ENCODE measurements at places on chromosomes 3 and 15. TPM values are rescaled to one million over a fixed set of nuclear protein-coding genes. Genes with fewer than 3 reads are reported as not detected.

TMEM207 gene
- total RNA-seq: not detected

RASGRP1 gene
- total RNA-seq: 0.12 TPM

SHF gene
- total RNA-seq: 4.4 TPM

SLC24A5 gene
- 0.29 TPM for total RNA-seq

DNA sequence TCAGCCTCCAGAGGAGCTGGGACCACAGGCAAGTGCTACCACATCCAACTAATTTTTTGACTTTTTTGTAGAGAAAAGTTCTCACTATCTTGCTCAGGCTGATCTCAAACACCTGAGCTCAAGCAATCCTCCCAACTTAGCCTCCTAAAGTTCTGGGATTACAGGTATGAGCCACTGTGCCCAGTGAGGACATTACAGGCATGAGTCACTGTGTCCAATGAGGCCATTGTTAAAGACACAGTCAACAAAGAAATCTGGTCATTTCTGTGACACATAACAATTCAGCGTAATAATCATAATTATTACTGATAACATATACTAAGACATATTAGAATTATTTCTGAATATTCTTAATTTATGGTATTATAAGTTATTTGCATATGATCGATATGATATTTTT lies 463.4 kb upstream of the NDN start:
- no peak for DNase-seq

GRCh38 chr3:194296454-194297263 lies 54.5 kb downstream of the CPN2 start:
- DNase-seq: peak; percentile 94

DNA sequence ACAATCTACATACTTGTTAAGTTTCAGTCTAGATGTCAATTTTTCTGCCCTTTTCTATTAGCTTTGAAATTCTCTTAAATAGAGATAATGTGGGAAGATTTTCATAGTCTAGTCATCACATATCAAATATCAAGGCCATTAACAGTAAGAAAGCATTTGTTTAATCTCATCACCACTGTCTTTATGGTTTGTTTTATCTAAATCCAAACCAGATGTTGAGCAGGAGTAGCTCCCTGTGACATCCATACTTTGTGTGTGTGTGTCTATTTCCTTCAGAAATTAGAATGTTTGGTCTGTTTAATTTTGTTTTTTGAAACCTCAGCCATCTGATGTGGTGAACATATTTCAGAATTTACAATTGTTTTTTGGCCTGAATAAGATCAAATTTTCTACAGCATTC lies 23.1 kb upstream of the GOLGA8B start:
- DNase-seq: peak; percentile 81

DNA sequence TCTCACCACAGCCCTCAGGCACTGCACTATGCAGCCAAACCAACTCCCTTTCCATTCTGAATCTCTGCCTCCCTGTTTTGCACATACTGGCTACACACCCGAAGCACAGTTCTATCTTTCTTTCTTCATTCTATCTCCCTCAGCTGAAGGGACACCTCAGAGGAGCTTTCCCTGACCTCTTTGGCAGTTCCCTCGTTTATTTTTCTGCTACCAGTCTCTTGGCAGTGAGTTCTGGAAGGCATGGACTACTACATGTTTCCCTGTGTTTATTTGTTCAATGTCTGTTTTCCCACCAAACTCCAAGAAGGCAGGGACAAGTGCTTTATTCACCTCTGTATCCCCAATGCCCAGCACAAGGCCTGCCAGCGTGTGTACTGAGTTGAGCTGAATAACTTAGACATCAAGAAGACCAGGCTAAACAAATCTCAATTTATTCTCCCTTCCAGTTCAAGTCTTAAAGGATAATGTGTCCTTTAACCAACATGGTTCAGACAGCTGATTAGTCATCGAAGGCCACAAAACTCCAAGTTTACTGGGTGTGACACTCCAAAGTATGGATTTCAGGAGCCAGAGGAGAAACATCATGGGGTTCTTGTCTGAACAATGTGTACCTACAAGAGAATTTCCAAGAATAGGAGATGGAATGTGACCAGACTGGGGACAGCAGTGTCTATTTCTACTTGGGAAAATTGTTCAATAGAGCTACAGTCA lies 260.1 kb upstream of the CTNNB1 start:
- DNase-seq: peak; percentile 59

DNA sequence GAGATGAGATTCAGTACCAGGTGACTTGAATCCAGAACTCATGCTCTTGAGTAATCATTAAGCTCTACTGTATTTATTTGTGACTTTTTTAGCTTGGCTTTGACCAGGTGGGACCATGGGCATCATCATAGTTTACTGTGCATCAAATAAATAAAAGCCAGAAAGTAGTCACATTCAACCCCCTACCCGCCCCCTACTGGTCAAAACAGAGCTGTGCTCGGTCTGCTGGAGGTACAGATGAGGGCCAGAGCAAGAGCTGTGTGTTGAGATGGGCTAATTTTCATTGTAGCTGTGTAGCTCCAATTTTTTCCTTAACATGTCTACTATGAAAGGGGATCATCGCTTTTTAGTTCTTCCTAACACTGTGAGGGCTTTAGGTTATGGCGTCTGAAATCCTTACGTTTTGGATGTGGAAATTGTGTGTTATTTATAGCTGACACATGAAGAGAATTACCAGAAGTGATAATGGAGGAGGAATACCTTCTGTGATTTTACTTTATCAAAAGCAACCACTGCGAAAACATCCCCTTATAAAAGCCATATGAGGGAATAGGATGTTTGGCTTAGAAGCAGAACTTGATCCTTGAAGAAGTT lies 375.1 kb downstream of the PTPRG start:
- peak; percentile 35 for DNase-seq

GRCh38 chr15:59099162-59099685 lies 5.7 kb upstream of the CCNB2 start:
- DNase-seq: no peak

GRCh38 chr3:131735544-131735943 lies 232.8 kb upstream of the MRPL3 start:
- DNase-seq: no peak

All from RPMI7951 (cell line).